ENCODE measurements at places on chromosomes 12 and 14.

DNA sequence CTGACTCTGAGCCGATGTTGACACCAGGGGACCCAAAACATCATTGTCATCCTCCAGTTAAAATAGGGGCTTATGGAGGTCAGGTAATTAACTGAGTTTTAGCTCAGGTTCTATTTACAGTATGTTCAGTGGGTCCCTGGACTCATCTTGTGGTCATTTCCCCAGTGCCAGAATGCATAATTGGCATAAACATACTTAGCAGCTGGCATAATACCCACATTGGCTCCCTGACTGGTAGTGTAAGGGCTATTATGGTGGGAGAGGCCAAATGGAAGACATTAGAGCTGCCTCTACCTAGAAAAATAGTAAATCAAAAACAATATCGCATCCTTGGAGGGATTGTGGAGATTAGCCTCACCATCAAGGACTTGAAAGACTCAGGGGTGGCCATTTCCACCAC, 350.9 kb downstream of the C12orf75 start:
- no peak for DNase-seq

- no peak for DNase-seq
Measured at GRCh38 chr12:110636516-110636915, 22.6 kb downstream of the TCTN1 start.

DNA sequence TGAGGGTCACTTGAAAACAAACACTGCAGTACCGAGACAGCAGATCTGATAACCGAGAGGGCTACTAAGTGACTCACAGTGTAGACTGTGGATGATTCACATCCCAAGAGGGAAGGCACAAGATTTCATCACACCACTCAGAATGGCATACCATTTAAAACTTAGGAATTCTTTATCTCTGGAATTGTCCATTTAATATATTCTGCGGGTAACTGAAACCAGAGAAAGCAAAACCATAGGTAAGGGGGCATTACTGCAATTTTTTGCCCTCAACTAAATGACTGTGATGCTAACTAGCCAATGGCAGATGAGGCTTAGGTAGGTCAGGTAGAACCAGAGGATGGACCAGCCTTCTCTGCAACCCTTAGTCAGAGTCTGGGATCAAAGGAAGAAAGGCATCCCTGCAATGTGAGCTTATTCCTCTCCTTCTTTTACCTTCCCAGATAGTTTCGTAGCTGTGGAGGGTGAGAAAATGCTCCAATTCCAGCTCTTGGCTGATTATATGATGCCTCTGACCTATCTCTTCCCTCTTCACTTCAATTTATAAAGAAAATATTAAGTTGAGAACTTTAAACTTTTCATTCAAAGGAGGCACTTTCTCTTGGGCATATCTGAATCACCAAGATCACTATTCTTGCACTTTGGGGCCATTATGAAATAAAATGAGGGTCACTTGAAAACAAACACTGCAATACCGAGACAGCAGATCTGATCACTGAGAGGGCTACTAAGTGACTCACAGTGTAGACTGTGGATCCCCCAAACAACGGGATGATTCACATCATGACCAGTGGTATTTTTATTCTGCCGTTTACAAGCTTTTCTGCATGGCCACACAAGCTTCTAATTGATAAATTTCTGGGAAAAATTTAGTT, 6.8 kb downstream of the ART4 start:
- DNase-seq, result peak; percentile 84

DNA sequence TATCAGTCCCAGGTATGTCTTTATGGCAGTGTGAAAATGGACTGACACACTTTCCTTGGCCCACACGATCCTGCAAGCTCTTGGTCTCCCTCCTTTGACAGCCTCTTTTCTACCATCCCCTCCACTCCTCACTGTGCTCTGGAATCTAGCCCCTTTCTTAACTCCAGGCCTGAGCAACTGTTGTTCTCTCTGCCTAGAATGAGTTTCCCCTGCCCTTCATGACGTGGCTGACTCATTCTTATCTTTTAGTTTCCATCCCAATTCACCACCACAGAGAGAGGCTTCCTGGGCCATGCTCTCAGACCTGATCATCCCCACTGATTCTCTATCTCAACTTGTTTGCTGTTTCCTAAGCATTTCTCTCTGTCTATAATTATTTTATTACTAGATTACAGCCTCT, 157.4 kb upstream of the HMGA2 start:
- peak; percentile 61 for DNase-seq

GRCh38 chr14:76677534-76678145, 83.6 kb upstream of the VASH1 start:
- DNase-seq, result no peak

DNA sequence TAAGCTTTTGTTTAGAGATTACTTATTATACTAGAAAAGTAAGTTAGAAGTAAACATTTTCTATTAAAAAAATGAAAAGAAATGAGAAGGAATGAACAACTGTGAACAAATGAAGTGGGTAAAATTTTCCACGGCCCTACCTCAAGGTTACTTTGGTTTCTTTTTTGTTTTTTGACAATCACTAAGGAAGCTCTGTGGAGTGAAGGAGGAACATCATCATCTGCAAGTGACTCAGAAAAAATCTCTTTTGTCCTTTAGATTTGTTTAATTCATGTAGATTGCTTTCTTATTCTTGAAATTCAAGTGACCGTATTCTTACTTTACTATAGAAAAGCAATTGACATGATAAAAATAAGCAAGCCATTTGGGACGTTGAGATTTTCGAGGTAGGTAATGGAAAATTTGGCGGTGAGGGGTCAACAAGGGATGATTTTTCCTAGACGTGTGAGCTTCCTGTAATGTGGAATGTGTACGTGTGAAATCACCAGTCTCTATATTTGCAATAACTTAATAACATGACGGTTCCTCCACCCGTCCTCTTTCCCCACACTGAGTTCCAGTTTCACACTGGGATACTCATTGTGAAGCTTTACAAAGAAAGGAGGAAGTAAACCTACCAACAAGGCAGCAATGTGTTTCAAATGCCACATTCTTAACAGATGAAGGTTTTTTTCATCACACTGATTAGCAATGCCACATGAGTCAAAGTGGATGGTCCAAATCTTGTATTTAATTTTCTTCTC, 62.3 kb upstream of the EGLN3 start:
- DNase-seq, result no peak

DNA sequence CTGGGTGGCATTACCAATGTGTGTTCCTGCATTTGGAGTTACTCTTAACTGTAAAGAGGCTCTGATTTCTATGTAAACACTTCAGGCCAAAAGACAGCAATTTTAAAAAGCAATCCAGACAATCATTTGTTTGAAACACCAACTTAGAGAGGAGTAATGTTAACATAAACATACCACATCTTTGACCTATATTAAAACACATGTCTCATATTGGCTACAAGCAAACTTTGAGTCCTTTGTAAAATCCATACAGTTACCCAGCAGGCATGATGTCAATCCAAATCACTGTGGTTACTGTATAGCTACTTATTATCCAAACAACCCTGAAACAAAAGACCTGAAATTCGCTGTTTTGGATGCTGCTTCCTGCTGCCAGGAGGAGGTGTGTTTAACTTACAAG, 7.5 kb upstream of the G2E3 start:
- DNase-seq, result peak; percentile 10

DNA sequence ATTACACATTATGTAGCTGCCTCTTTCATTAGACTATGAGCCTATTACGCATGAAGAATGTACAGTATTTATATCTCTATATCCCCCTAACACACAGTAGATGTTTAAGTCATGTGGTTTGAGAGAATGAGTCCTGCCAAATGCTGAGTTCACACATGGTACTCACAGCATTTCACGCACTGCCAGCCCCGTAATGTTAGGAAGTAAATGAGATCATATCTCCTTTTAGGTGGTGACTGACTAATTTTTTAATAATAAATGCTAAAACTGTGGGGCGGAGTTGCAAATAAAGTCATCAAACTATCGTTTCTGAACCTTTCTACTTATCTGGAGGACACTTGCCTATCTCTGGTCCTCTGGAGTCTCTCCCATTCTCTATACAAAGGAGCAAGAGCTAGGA, 343.8 kb downstream of the ADAMTS20 start:
- peak; percentile 24 for DNase-seq

GRCh38 chr14:104201063-104201462, 62.7 kb downstream of the KIF26A start:
- DNase-seq, result no peak

DNA sequence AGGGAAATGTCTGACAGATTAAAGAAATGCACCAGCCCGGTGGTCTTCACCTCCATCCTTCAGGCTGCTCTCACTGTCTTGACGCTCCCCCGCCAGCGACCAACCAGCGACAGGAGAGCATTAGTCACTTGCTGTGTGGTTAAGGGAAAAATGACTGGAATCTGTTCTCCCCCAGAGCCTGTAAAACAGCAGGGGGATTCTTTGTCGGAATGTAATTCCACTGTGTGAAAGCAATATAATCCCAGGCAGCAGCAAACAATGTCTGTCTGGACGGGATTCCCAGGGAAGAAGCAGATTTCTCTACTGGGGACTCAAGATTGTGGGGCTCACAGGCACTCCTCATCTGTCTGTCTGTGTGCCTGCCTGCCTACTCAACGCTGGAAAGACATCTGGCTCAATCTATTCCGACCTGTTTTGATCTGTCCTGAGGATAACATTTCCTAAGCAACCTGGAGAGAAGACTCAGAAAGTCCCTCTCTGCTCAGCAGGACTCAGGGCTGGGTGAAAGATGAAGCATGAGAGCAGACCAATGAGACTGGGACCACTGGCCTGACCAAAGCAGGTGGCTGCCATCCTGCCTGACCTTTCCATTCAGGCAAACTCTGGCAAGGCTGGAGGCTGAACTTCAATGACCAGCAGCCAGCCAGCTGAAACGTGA, 54.6 kb downstream of the NUAK1 start:
- peak; percentile 99 for DNase-seq

- no peak for DNase-seq
Measured at GRCh38 chr14:100239211-100239839, 381 bp downstream of the YY1 start.

DNA sequence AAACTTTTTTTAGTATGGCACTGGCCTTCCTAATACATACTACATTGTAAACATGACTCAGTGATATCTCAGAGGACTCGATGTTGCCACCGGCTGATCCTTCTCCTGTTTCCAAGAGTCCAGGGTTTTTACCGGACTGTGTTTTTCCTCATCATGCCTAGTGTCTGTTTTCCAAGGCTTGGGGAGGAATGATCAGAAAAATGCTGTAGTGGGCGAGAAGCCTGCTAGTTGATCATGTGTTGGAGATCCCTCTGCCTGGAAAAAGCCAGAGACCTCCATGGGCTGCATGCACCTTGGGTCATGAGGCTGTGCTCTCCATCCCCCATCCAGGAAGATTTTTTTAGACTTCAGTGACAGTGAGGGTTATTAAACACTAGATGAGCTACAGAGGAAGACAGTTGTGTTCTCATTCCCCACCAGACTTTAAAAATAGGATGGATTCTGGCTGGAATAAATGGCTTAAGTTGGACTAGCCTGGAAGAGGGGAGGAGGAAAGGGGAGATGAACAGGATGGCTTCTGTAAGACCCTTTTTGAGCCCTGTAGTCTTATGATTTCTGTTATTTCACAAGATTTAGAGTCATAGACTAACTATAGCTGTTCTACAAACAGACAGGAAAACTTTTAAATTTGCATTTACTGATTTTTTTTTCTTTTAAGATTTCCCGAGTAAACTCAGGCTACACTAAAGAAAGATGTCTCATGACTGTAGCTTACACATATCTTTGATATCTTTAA, 145.7 kb downstream of the SAMD4A start:
- peak; percentile 50 for DNase-seq

GRCh38 chr12:120453977-120454376, 7.7 kb downstream of the GATC start:
- DNase-seq, result peak; percentile 18

DNA sequence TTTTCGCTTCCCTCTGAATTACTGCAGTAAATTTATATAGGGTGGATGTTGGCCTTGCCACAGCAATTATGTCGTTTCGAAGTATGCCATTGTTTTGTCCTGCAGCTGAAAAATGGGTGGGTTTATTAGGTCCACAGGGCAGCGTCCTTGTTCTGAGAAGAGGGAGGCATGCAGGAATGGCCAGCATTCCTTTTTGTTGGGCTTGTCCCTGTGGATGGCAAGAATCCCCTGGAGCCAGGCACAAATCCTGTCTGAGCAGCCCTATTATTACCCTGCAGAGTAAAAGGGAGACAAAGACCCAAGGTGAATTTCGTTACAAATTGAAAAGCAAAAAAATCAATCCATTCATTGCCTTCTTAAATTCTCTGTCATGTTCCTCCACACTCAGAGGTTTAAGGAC, 88.1 kb downstream of the CHST11 start:
- no peak for DNase-seq

DNA sequence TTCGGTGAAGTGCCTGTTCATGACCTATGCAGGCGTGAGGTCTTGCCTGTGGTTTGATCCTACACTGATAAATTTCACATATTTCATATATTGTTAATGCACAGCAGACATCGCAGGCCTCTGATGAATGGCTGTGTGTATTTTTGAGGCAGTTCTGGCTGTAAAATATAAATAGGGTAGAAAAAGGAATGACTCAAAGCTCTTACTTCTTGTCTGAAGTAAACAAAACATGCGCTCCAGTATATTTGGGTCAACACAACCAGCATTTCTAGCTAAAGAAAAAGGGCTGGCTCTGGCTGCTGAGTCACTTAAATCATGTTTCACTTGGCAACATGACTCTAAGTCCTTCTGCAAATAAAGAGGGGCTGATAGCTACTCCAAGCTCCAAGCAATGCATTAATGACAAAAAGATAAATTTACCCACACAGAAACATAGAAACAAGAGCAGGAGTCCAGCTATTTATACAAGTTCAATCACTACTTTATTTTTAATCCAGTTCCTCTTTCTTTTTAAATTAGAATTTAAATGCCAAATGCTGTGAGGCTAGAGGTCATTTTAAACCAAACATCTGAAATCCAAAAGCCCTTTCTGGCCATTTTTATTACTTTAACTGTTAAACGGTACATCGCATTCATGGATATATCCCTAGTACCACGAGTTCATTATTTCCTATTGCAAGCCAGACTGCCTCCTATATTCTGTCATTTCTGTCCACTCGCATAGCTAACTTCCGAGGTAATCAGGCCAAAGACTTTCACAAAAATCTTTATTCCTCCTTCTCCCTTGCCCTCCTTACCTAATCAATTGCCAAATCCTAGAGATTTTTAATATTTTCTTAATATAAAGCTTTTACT, 54.3 kb upstream of the TMCC3 start:
- DNase-seq, result peak; percentile 54

GRCh38 chr12:30997685-30998440, 71.3 kb downstream of the TSPAN11 start:
- no peak for DNase-seq

GRCh38 chr12:132171293-132171967, 27.2 kb downstream of the NOC4L start:
- DNase-seq, result no peak

- no peak for DNase-seq
Measured at GRCh38 chr12:42469355-42470175, 120.0 kb downstream of the PRICKLE1 start.

DNA sequence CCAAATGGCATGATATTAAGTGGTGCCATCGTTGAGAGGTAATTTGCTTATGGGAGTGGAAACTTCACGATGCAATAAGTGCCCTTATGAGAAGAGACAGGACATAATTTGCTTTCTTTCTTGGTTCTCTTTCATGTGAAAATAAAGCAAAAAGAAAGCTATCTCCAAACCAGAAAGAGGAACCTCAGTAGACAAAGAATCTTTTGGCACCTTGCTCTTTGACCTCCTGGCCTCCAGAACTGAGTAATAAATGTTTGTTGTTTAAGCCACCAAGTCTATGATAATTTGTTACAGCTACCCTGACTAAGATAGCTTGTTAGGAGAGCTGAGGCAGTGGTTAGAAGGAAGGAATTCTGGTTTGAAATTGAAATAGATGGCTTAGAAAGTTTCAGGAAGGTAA, 39.6 kb downstream of the CCER1 start:
- DNase-seq, result no peak

Measured in fibroblast of skin of right biceps (primary cell).